ENCODE measurements at places on chromosomes 5 and 9.

DNA sequence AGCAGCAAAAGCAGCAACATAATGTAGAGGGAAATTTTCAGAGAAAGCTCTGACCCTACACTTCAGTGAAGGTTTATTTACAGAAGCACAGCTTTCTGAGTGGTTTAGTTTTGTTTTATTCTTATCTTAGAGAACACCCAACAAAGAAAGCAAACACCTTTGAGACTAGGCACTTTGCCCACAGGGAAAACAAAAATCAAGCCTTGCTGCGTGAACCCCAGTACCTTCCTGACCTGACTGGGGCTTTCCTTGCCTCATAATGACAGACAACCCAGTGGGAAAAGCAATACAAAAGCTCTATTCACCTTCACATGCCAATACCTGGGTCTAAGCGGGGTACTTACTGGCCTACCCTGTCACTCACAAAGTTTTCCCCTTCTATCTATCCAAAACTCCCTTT is 189.8 kb downstream of the HINT1 start:
- DNase-seq = no peak

GRCh38 chr5:135053989-135054388 is 20.0 kb upstream of the PITX1 start:
- no peak for DNase-seq

GRCh38 chr5:153905219-153905618 is 133.5 kb downstream of the FAM114A2 start:
- no peak for DNase-seq

DNA sequence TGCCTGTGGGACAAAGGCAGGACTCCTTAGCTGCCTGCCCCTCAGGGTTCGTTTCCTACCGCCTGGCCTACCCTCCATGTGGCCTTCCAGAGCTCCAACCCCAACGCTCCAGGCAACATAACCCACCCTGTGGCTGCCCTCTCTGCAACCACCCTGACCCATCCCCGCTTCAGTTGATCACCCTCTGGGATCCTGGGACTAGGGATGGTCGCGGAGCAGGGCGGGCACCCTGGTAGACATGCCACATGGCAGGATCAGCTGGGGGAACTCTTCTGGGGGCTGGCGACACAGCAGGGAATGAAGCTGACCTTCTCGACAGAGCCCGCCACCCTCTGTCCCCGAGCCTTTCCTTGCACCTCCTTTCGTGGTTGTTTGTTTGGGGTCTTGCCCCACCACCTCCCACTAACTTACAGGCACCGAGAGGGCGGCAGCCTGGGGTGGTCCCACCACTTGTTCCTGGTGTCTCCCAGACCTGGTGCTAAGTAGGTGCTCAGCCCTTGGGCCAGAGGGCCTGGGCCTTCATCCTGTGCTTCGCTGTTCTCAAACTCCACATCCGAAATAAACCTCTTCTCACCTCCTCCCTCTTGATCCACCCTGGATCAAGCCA is 243.1 kb downstream of the PBX3 start:
- DNase-seq = no peak

DNA sequence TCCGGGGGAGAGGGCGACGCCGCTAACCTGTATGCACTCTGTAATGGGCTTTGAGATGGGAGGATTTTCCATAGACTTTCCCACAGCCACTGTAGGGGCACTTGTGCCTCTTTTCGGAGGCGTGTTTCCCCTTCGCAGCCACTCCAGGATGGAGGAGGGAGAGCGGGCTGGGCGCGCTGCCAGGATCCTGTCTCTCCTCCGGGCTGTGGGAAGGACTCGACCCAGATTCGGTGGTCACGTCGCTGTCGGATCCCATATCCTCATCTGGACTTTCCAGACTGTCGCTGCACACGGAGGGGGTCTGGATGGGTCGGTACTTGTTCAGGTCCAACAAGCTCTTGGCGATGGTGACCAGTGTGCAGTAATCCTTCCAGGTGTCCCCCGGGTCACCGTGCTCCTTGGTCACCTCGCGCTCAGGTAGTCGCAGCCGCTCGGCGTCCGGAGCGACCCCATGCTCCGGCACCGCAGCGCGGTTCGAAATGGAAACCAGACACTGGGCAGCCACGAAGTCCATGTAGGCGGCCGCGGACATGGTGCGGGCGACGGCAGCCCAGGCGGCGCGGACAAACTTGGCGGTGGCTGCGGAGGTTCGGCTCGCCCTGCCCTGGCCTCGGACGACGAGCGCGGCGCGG is 1.5 kb downstream of the KLF9 start:
- no peak for DNase-seq

GRCh38 chr5:158979290-158979689 is 120.4 kb downstream of the EBF1 start:
- no peak for DNase-seq

DNA sequence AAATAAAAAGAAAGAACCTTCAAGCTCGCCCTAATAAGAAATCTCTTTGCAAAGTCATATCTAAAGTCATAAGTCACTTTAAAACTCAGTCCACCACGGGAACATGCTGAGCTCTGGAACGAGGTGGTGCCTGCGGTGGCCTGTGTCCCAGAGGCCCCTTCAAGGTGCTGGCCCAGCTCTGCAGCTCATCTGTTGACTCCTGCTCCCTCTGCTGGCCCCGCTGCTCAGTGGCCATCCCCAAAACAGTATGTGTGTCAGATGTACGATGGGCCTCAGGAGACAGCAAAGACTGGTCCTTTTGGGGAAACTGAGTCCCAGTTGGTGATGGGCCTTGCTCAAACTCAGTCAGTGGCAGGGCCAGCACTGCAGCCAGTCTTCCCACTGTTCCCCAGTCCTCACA is 22.8 kb upstream of the FOXB2 start:
- peak; percentile 16 for DNase-seq

GRCh38 chr5:64666078-64666477 is 24.2 kb upstream of the SHISAL2B start:
- DNase-seq = no peak

DNA sequence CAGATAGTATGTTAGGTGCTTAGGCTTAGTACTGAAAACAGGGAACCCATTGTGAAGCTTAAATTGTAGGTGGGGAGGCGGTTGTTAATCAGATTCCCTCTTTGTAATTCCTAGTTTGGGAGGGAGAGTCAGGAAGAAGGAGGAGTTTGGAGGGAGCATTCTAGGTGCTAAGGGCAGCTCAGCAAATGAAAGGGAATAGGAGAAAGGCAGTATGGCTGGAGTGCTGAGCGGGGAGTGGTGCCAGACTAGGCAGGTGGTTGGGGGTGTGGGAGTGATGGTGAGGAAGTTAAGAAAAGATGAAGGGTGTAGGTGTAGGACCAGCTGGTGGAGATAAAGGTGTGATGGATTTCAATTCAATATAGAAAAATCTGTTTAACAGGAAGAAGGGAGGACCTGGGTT is 11.1 kb upstream of the GARNL3 start:
- DNase-seq = no peak

- DNase-seq = no peak
Observed at GRCh38 chr5:87434461-87434860, 21.7 kb upstream of the CCNH start.

- no peak for DNase-seq
Observed at GRCh38 chr5:78109891-78110324, 184.6 kb downstream of the AP3B1 start.

GRCh38 chr5:35129921-35130485 is 82.3 kb upstream of the AGXT2 start:
- DNase-seq = peak; percentile 45

DNA sequence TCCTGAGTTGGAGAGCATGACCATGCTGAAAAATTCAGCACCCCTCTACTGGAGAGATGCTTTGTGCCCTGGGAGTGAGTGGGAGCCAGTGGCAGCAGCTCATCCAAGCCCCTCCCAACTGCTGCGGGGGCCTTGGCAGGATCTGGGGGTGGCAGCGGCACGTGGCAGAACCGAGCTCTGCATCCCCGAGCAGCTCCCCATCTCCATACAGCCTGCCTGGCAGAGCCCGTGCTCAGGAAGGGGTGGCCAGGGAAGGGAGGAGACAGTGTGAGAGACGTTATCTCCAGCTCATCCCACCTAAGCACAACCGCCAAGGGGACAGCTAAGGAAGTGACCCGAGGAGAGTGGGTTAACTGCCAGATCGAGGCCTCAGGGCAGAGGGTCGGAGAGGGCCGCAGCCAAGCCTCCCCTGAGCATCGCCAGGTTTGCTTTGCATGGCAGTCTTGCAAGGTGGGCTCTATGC is 17.2 kb upstream of the DPM2 start:
- no peak for DNase-seq

DNA sequence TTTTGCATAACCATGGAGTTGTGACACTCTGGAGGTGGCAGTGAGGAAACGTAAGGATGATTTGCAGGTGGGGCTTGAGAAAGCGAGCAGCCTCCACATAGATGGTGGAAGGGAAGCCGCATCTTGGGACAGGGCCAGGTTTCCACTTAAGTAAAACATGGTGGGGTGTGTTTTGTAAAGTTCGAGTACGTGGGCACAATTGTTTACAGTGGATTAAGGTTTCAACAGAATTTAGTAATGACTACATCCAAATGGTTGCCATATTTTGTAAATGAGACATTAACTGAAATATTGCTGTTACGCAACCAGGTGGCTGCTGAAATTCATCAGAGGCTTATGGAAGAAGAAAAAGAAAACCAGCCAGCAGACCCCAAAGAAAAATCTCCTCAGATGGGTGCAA is 85.4 kb upstream of the IL7R start:
- DNase-seq = no peak

DNA sequence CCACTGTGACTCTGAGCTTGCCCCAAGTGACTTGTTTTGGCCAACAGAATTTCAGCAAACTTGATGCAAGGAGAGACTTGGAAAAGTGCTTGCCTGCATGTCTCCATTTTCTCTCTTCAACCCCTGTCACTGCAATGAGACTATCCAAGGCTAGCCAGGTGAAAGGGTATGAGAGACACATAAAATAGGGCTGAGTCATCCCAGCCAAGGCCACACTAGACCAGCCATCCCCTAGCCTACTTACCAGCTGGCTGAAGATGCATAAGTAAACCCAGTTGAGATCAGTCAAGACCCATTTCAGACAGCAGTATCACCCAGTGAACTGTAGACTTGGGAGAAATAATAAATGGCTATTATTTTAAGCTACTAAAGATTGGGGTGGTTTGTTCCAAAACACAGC is 52.9 kb upstream of the VLDLR start:
- no peak for DNase-seq

GRCh38 chr5:135114759-135115158 is 80.7 kb upstream of the PITX1 start:
- DNase-seq = no peak

GRCh38 chr9:125634040-125634717 is 72.8 kb downstream of the MAPKAP1 start:
- no peak for DNase-seq

DNA sequence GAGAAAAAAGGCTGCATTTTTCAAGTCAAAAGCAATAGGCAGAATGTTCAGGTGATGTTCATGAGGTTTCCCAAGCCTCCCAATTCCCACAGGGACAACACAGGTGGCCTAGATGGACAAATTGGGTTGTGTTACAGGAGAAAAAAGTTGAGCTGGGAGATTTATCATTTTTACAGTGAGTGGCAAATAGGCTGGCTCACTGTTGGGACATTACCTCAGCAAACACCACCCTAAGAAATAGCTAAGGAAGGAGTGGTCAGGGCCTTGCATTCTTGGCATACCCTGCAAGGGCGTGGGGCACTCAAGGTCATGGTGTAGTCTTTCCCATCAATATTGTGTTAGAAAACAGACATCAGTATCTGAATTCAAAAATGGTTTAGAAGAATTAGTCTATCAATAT is 23.3 kb upstream of the CPLANE1 start:
- no peak for DNase-seq

- no peak for DNase-seq
Observed at GRCh38 chr5:154200221-154200620, 9.7 kb downstream of the GALNT10 start.

GRCh38 chr9:5949103-5949699 is 58.5 kb downstream of the MLANA start:
- no peak for DNase-seq

- DNase-seq = no peak
Observed at GRCh38 chr5:31530541-31531265, 1.2 kb downstream of the DROSHA start.

GRCh38 chr5:133145436-133146170 is 93.8 kb downstream of the HSPA4 start:
- DNase-seq = no peak

- DNase-seq = no peak
Observed at GRCh38 chr9:14395317-14396082, 81.6 kb upstream of the NFIB start.

GRCh38 chr5:120098426-120098825 is 365.7 kb upstream of the PRR16 start:
- no peak for DNase-seq

DNA sequence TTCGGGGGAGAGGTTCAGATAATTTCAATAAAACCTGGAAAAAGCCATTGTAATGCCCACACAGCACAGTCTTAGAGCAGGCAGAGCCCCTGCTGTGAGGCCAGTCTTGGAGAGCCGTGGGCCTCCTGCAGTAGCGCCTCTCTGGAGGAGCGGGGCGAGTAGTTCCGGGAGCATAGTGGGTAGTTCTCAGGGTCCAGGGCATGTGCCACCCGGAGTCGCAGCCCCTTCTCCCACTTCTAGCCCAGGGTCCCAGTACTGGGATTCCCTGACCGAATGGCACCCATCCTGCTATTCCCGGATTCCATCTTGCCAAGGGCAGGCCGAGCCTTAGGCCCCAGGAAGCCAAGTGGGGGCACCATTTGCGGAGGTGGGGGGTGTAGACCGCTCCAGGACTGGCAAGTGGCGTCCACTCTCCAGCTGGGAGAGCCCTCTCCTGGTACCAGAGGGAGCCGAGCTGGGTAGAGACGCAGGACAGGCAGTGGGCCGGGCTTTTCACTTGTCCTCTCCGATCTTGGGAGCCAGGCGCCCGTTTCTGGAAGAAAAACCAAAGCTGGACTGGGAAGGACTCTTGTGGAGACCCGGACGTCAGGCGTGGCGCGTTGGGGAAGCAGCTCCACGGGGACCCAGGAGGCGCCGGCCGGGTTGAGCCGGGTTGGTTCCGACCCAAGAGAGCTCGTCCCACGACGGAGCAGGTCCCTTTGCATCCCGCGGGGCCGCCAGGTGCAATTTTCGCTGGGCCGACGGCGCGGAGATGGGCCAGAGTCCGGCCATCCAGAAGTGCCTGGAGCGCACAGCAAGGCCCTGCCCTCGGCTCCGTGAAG is 12.1 kb downstream of the PROP1 start:
- no peak for DNase-seq

DNA sequence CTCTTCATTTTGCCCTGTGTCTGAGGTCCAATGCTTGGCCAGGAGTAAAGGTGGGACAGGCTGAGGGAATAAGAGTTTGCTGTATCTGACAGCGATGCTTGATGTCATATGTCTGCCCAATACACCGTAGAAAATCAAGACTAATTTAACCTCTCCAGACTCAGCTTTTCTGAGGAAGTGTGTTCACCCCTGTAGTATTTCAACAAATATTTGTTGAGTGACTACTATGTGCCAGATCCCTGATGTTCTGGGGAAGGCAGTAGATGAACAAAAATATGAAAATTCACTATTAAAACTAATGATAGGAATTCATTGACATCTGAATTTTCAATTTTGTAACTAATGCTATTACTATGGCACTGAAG is 489.7 kb downstream of the EBF1 start:
- no peak for DNase-seq

DNA sequence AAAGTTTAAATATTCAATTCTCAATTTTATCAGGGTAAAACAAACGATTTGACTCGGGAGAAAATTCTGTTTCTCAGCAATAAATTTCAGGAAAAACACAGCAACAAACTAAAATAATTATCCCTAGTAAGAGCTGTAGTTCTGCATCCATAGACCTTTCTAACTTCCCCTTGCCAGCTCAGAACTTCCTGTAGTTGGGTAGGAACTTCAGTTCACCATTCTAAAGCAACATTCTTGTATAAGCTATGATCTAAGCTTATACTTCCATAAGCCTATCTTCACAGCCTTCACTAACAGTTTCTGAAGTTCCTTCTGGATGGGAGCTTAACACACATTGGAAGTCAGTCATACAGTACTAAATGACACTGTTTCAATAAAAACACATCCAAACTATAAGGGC is 96.6 kb downstream of the UBAP2 start:
- no peak for DNase-seq
